ENCODE measurements at places on chromosomes 6 and 20.
A peak's percentile ranks its signal among the peaks of the same experiment; 100 is the strongest.

DNA sequence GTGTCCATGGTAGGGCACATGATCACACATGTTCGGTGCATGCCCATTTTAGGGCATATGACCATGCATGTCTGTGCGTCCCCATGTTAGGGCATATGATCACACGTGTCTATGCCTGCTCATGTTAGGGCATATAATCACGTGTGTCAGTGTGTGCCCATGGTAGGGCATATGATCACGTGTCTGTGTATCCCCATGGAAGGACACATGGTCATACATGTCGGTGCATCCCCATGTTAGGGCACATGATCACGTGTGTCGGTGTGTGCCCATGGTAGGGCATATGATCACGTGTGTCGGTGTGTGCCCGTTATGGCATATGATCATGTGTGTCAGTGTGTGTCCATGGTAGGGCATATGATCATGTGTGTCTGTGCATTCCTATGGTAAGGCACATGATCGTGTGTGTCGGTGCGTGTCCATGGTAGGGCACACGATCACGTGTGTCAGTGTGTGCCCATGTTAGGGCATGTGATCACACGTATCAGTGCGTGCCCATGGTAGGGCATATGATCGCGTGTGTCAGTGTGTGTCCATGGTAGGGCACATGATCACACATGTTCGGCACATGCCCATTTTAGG is 30.6 kb downstream of the YTHDF1 start:
- DNase-seq: no peak

DNA sequence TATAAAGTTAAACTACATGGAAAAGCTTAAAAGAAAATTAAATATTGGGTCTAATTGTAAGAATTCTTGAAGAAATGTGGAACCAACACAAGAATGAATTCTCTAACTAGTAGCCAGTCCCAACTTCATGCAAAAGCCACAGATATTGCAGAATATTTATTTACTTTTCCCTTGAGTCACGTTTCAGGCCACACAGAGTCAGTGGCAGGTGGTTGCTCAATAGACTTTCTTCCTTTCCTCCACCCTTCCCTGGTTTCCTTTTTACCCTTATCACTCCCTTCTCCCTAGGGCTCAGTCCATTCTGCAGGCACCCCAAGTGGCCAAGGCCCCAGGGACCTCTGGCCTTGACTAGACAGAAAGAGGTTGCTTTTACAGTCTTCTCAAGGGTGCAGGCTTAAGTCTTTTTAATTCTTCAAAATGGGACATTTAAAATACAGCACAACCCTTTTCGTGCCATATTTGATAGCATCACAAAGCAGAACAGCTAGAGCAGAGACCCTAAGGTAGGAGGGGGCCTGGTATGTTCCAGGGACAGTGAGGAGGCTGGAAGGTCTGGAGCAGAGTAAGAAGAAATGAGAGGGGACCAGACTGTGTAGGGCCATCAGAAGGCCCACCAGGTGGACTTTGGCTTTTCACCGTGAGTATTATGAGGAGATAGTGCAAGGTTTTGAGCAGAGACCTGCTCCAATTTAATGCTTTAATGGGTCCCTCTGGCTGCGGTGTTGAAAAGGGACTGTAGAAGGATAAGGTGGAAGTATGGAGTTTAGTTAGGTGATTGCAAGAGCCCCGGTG is 65.0 kb downstream of the HDDC2 start:
- DNase-seq: peak; percentile 31

DNA sequence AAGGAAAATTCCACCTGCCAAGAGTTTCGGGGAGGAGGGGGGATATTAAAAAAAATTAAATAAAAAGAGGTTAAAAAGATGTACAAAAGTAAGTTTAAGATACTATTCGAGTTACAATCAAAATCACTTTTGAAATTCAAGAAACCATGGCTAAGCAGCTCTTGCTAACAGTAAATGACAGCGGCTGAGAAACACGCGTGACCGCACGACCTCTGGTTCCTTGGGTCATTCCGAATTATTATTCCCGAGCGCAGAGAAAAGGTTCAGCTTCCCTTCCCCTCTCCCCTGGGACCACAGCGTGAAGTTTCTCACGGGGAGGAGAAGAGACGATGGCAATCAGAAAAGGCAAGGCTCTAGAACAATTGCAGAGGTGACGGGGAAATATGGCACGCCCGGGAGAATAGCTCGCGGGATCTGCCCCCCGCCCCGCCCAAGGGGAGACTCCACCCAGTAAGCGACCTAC is 496 bp downstream of the TMEM242 start:
- no peak for DNase-seq

- peak; percentile 1 for DNase-seq
These were observed 172.9 kb downstream of the LAMA2 start for GRCh38 chr6:129055796-129056195.

DNA sequence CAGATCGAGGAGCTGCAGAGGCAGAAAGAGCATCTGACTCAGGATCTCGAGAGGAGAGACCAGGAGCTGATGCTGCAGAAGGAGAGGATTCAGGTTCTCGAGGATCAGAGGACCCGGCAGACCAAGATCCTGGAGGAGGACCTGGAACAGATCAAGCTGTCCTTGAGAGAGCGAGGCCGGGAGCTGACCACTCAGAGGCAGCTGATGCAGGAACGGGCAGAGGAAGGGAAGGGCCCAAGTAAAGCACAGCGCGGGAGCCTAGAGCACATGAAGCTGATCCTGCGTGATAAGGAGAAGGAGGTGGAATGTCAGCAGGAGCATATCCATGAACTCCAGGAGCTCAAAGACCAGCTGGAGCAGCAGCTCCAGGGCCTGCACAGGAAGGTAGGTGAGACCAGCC is 26.2 kb downstream of the C20orf173 start:
- no peak for DNase-seq

DNA sequence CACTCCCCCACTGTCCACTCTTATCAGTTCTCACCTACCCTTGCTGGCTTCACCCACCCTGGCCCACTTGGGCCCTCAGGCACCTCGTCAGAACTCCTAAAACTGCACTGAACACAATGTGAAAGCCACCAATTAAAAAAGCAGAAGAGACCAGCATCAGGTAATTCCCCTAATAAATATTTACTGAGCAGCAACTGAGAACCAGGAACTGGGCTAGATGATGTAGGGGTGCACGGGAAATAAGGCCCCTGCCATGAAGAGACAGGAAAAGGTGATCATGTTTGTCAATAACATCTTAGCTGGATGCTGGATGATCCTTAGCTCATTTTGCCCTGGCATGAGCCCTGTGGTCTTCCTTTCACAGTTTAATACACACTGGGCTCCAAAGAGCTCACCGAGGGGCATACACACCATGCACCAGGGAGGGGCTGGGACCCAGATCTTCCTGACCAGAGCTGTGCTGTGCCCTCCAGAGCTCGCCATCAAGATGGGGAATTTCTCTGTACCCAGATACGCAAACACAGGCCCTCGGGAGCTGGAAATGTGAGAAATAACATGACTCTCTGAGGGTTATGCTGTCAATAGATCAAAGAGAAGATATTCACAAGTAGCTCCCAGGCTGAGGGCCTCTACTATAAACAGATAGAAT is 113.6 kb upstream of the SLC22A16 start:
- no peak for DNase-seq

GRCh38 chr6:106804346-106805335 is 169.9 kb downstream of the CD24 start:
- no peak for DNase-seq

DNA sequence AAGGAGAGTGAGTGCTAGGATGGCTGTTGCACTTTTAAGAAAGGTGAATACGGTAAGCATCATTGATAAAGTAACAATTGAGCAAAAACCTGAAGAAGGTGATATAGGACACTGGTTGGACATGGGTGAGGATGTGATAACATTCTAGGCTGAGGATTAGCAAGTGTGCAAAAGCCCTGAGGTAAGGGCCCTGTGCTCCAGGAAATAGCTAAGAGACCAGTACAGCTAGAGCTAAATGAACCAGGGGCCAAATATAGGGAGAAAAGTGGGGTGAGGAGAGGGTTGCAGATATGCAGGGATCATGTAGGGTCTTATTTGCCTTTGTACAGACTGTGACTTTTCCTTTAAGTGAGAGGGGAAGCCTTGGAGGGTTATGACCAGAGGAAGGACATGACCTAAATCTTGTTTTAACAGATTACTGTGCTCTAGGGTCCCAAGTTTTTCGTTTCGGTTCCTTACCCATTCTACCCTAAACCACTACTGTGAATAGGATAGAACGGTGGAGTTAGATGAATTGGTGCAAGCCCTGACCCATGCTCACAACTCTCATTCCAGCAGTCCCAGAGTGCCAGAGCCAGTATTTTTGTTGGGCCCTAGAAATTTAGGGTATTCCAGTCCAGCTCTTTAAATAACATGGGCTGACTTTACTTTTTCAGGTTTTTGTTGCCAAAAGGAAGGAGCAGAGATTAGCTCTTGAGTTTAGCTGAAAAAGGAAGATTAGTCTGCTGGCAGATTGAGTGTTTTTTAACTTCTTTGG is 10.7 kb downstream of the MAPK14 start:
- DNase-seq: no peak

- no peak for DNase-seq
These were observed 23.0 kb upstream of the LY86 start for GRCh38 chr6:6565488-6565887.

GRCh38 chr6:54135665-54136369 is 24.6 kb downstream of the MLIP start:
- DNase-seq: peak; percentile 78

DNA sequence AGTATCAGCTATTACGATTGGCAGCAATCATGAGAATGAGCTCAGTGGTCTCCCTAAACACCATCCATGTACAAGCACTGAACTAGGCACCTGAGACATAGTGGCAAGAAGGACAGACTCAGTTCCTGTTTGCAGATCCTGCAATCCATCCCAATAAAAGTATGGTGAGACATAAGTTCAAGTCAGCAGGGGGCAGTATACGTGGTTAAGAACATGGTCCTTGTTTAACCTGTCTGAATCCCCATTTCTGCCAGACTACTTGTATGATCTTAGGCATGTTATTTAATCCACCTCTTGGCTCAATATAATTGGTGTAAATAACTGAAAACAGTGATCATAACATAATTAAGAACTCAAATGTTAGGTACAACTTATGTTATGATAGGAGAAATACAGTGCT is 33.2 kb upstream of the PNISR start:
- DNase-seq: peak; percentile 7

DNA sequence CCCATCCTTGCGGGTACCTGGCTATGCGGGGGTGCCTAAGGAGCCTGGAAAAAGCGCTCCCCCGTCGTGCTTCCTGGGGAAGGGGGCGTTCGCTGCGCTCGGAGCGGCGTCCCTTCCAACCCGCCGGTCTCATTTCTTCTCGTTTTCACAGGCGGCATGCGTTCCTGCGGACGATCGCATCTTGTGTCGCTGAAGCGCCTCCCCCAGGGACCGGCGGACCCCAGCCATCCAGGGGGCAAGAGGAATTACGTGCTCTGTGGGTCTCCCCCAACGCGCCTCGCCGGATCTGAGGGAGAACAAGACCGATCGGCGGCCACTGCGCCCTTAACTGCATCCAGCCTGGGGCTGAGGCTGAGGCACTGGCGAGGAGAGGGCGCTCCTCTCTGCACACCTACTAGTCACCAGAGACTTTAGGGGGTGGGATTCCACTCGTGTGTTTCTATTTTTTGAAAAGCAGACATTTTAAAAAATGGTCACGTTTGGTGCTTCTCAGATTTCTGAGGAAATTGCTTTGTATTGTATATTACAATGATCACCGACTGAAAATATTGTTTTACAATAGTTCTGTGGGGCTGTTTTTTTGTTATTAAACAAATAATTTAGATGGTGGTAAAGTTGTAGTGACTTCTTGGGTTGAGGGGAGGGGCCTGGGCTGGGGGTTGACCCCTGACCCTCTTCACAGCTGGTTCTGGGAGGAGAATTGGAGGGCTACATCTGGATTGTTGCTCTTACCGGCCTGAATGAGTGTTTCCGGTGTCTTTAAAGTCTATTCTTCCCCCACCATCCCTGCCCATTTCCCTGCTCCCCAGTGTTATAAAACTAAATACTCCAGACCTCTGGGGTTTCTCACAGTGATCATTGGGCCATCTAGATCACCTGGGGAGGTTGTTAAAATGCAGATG is 1.1 kb downstream of the ID1 start:
- DNase-seq: no peak

DNA sequence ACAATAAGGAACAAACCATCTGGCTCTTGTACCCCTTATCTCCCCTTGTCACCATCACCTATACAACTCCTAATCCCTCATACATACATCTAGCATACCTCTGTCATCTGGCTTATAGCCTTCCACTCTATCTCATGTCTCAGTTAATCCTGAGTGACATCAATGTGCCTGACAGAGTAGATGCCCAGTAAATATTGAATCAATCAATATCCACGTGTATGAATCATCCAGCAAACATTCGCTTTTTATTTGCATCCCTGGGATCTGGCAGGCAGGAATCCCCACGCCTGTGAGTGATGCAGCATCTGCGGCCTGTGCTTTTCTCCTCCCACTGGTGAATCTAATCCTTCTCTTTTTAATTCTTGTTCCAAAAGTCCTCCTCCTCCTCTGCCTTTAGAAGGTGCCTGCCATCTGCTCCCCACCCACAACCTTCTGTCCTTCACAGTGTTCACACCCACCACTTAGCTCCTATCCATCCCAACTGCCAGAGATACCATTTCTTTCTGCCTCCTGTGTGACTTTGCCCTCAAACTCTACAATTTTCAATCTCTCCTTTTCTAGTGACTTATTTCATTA is 37.6 kb downstream of the ZNF391 start:
- no peak for DNase-seq

- no peak for DNase-seq
These were observed 118.3 kb downstream of the SLC24A3 start for GRCh38 chr20:19330731-19331130.

GRCh38 chr6:73608761-73609160 is 45.0 kb downstream of the SLC17A5 start:
- DNase-seq: no peak

GRCh38 chr20:49400410-49400809 is 82.1 kb downstream of the KCNB1 start:
- no peak for DNase-seq

- peak; percentile 7 for DNase-seq
These were observed 231.6 kb downstream of the HTR1B start for GRCh38 chr6:77231438-77232305.

Measured in fibroblast of skin of right quadriceps (primary cell).